ENCODE measurements at places on chromosomes 11 and 22. TPM values are rescaled to one million over a fixed set of nuclear protein-coding genes. Genes with fewer than 3 reads are reported as not detected.
A peak's percentile ranks its signal among the peaks of the same experiment; 100 is the strongest.

The TSSK2 gene
- not detected for total RNA-seq

The LDHAL6A gene
- not detected for total RNA-seq

The SLC25A22 gene
- total RNA-seq: 16.2 TPM

DNA sequence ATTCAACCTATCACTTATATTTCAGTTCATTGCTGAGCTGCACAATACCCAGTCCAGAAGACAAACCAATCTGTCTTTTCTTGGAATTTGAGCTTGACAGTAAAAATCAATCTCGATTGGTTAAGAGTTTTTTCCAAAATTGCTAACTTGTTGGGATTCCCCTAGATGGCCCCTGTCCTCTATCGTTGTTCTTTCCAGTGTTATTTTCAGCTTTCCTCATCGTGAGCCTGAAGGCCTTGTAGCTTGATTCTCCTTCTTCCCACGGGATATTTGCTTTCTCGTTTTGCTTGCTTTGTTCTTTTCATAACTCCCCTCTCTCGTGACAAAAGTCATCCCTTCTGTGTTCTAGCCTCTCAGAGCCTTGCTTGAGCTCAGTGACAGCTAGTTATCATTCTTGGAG lies 3.1 kb downstream of the OR8B8 start:
- no peak for DNase-seq

GRCh38 chr22:39290724-39291161 lies 28.7 kb downstream of the RPL3 start:
- DNase-seq: no peak

GRCh38 chr22:45997077-45997776 lies 20.3 kb upstream of the WNT7B start:
- DNase-seq: peak; percentile 30
